ENCODE measurements at places on chromosomes 4 and X. TPM values are rescaled to one million over a fixed set of nuclear protein-coding genes. Genes with fewer than 3 reads are reported as not detected.

Gene GPR82
- not detected for total RNA-seq

Gene AVPR2
- total RNA-seq, result not detected

Gene FHDC1
- total RNA-seq, result 0.34 TPM

Gene SMIM43
- total RNA-seq, result 0.20 TPM

Gene TMEM35A
- total RNA-seq, result not detected

Gene GAGE2A
- total RNA-seq, result not detected

Gene AMTN
- total RNA-seq, result not detected

Gene MAPK10
- 0.64 TPM for total RNA-seq

Measured in A549 treated with RU486 at 1 μM for 4 hours (cell line).